Activated CD4-positive, alpha-beta T cell treated with anti-CD3 and anti-CD28 coated beads for 36 hours (primary cell): ENCODE measurements at places on chromosomes 3 and 15. TPM values are rescaled to one million over a fixed set of nuclear protein-coding genes. Genes with fewer than 3 reads are reported as not detected.

- no peak overlapping the region for H3K4me3 ChIP-seq
- peaks cover 6% of the 10 kb centered on the region for H3K27me3 ChIP-seq
- DNase-seq = no peak
- no peak overlapping the region for H3K27ac ChIP-seq
- no peaks in the 10 kb centered on the region for H3K36me3 ChIP-seq
- H3K4me1 ChIP-seq = no peaks in the 10 kb centered on the region
These were observed 68.7 kb downstream of the SMAD6 start for GRCh38 chr15:66770518-66771350.

DNA sequence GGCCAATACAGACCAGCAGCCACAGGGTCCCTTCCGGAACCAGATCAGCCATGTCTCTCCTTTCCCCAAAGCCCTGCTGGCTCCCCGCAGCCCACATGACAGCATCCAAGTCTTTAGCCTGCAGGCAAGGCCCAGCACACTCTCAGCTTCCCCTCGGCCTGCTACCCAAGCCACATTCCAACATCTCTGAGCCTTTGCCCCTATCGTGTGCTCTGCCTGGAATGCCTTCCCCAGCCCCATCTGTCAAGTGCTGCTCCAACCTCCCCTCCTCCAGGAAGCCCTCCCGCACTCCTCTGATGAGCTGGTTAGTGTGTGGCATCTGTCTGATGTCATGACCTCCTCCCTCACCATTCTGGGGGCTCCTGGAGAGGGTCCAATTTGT, 8.5 kb downstream of the PLXND1 start:
- H3K27ac ChIP-seq = no peak overlapping the region
- DNase-seq = no peak
- no peaks in the 10 kb centered on the region for H3K36me3 ChIP-seq
- no peaks in the 10 kb centered on the region for H3K27me3 ChIP-seq
- H3K4me1 ChIP-seq = peaks cover 16% of the 10 kb centered on the region

DNA sequence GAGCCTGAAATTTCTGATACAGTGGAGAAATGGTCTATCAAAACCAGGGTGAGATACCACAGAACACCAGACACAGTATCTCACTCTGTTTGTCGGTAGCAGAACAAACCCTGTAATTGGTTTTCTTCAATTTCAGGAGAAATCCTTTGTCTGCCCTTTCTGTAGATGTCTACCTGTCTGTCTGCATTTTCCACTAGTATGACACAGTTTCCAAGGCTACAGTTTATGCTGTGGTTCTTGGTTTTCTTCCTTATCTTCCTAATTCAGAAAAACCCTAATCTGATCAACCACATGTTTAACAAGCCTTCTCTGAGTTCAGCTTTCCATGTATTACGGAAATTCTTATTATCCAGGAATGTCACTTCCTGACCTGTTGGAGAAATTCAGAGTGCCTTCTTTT, 70.8 kb downstream of the SCN11A start:
- no peak overlapping the region for H3K4me3 ChIP-seq
- no peaks in the 10 kb centered on the region for H3K36me3 ChIP-seq
- DNase-seq = no peak
- no peaks in the 10 kb centered on the region for H3K4me1 ChIP-seq
- H3K27ac ChIP-seq = no peak overlapping the region

KLF15 gene
- total RNA-seq = 0.32 TPM

AP3B2 gene
- 0.39 TPM for total RNA-seq

LMOD3 gene
- total RNA-seq = not detected

XCR1 gene
- not detected for total RNA-seq
